ENCODE measurements at places on chromosomes 12 and 14.

- no peak for DNase-seq
These were observed 302.3 kb upstream of the ATXN7L3B start for GRCh38 chr12:74235342-74235741.

- DNase-seq: no peak
These were observed 8.2 kb downstream of the PRKCH start for GRCh38 chr14:61329478-61330051.

DNA sequence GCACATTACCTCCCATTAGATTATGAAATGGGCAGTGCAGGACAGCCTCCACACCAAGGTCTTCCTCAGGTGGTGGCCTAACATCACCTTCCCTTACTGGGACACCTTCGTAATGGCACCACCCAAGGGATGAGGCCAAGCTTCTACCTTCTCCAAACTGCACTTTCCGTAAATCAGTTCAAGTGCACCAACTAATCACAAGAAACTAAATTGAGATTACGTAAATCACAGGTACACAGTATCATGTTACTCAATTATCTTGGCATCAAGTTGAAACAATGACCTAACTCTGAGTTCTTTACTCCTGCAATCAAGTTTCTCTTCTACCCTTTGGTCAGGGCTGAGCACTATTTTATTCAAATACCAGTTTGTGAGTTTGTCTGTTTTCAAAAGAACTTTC is 13.8 kb downstream of the SLC41A2 start:
- no peak for DNase-seq

DNA sequence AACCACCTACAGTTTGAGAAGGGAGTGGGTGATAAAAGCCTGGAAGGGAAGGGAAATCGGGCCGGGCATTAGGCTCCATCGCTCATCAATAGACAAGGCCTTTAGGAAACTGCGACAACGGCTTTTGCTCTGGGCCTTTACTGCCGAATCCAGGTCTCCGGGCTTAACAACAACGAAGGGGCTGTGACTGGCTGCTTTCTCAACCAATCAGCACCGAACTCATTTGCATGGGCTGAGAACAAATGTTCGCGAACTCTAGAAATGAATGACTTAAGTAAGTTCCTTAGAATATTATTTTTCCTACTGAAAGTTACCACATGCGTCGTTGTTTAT is 261 bp upstream of the RNU7-1 start:
- DNase-seq: peak; percentile 94

- DNase-seq: peak; percentile 68
These were observed 89.8 kb downstream of the ACSS3 start for GRCh38 chr12:81167694-81168093.

DNA sequence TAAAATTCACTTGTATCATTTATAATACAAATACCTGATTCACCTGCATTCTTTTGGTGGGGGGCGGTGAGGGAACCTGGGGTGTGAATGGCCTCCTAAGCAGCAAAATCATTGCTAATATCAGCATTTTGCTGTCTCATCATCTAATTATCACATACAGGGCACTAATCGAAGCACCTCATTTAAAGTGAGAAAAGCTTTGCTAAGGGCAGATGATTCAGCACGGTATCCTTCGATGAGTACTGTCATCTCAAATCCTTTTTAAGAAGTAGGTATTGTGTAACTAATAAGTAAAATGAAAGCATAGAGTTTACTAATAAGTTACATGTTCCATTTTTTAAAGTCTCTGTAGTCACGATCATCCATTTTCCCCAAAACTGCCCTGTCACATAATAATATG is 278.1 kb upstream of the SOX5 start:
- DNase-seq: no peak

DNA sequence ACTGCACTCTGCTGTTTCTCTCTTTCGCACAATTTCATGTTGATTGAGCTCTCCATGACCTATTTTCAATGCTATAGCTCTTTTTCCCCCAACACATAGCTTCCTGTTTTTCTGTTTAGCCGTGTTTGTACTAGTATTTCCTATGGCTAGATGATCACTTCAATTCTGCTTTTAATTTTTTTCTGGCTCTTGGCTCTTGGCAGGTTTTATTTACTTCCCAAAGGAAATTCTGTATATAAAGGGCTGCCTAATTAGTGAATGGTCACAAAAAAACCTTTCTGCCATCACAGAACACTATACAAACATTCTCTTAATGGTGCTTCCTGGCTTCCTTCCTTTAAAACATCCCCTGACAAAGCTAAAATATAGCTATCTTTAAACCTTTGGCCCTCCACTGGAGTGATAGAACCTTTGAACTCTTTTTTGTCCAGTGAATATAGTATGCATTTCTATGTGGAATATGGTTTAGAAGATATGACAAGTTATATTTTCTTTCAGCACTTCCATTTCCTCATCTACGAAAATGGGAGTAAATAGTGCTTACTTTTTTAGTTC is 88.2 kb downstream of the RASSF9 start:
- no peak for DNase-seq

- no peak for DNase-seq
These were observed 66.2 kb upstream of the PNMA1 start for GRCh38 chr14:73780391-73780790.

DNA sequence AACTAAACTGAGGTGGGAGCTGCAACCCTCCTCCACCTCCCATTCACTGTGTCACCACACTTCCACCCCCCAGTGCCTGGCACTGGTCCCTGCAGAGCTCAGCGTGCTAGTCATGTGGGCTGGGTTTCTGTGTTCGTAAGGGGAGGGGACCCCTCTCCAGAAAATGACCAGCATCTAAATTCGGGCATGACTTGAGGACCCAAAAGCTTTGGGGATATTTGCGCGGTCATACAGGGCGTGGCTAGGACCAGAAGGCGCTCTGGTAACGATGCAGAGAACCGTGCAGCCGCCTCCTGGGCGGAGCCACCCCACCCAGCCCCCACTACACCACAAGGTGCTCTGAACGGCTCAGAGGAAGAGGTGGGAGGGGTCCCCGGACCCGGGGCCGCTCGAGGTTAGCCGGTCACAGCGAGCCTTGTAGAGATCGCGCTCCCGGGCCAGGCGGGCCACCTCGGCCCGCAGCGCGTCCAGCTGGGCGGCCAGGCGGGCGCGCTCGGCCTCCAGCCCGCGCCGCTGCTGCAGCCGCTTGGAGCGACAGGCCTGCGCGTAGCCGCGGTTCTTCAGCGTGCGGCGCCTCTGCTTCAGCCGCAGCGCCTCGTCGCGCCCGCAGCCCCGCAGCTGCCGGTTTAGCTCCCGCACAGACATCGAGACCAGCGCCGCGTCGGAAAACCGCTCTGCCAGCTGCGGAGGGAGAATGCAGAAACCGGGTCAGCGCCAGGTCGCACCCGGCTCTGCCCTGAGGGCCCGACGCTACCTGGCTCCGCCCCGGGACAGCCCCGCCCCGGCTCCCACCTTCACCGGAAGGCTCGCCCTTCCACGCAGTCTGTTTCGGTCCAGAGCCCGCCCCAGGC is 9.8 kb downstream of the CPNE6 start:
- peak; percentile 20 for DNase-seq

- DNase-seq: no peak
These were observed 8.7 kb downstream of the CLEC7A start for GRCh38 chr12:10121278-10121677.

GRCh38 chr12:68495336-68496070 is 115.2 kb upstream of the RAP1B start:
- peak; percentile 68 for DNase-seq

DNA sequence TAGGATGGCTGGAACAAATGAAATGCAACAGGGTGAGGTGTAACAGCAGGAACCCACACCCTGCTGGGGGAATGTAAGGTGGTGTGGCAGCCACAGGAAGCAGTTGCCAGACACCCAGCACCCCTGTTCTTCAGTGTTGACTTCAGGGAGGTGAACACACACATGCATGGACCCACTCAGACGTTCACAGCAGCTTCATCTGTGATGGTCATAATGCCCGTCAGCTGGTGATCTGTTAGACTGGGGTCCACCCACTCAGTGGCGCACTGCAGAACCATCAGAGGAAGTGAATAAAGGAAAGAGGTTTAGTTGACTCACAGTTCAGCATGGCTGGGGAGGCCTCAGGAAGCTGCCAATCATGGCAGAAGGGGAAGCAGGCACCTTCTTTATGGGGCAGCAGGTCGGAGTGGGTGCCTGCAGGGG is 22.7 kb upstream of the TEX22 start:
- no peak for DNase-seq

- no peak for DNase-seq
These were observed 162.4 kb downstream of the GARIN6 start for GRCh38 chr12:99809909-99810308.

GRCh38 chr14:75479770-75480600 is 42.3 kb upstream of the BATF start:
- no peak for DNase-seq

GRCh38 chr12:109165599-109165998 is 49.2 kb downstream of the ACACB start:
- DNase-seq: no peak

- DNase-seq: peak; percentile 13
These were observed 17.1 kb downstream of the DNAL1 start for GRCh38 chr14:73661872-73662271.

DNA sequence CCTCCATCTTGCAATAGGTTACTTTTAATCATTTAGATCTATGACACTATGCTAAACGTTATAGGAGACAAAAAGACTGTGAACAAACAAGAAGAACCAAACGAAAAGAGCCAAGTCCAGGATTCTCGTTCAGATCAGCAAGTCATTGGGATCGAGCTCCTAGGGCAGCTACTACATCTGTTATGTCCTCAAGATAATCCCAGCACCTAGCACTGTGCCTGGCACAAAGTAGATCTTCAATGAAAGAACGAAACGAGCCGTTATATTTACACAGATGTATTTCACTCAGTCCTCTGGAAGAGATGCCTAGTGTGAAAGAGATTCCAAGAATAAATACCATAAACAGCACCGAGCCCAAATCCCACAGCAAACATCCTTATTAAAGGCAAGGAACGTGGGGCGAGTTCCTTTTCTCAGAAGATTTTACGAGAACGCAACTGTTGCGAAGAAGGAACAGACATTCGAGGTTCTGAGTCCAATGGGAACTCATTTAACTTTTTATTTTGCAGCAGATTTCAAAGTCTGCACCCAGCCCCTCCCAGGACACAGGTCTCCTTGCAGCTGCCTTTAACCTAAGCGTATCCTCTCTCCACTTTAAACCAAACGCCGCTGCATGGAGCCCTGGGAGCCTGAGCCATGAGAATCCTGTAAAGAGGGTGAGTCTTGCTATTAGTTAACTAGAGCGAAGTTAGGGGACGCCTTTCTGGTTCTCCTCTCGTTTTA is 544 bp upstream of the TDP1 start:
- DNase-seq: peak; percentile 6

DNA sequence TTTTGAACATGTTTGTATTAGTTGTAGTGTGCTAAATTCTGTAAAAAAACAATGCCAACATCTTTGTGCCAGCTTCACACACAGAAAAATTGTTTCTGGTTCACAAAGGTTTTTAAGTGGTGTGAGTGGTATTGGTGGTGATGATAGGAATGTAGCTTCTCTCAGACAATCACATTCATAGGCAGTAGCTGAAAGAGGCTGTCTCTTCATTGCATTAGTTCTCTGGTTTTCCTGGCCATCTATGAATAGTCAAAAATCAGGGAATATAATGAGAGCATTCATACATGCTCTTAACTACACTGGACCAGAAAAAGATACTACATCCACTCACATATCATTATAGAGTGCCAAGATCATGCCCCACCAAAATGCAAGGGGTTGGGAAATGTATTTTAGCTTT is 433.5 kb downstream of the FLRT2 start:
- DNase-seq: no peak

- DNase-seq: no peak
These were observed 1.9 kb downstream of the CARMIL3 start for GRCh38 chr14:24053548-24054323.

- DNase-seq: no peak
These were observed 4.7 kb downstream of the ZDHHC17 start for GRCh38 chr12:76768576-76768975.

DNA sequence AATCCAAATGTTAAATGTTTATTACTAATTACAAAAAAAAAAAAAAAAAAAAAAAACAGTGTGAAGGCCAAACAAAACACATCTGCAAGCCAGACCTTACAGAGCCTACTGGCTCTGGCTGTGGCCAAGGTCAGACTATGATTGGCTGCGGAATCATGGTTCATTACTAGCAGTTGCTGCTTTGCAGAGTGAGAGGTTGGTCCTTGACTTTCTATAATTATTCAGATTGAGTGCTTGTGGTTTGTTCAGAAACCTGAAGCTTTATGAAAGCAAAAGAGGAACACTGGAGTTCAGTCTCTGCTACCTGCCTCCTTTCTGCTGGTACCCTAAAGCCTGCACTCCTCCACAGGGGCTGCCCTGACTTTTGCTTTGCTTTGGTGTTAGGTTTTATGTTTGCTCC is 550.9 kb downstream of the BCL11B start:
- DNase-seq: no peak

GRCh38 chr14:50139192-50139591 is 22.8 kb upstream of the VCPKMT start:
- DNase-seq: peak; percentile 86

DNA sequence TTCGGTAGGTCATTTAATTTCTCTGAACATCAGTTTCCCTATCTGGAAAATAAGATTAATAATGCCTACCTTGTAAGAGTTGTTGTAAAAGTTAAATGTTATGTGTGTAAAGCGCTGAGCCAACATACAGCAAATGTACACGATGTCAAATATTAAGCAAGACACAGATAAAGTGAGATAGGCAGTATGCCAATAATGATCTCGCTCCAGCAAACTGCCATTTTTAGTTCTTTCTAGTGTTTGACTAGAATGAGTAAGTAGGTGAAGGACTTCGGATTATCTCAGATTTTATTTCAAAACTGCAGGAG is 840 bp downstream of the DHRS7 start:
- DNase-seq: no peak

GRCh38 chr14:31411218-31411727 is 9.1 kb downstream of the HEATR5A start:
- peak; percentile 28 for DNase-seq

DNA sequence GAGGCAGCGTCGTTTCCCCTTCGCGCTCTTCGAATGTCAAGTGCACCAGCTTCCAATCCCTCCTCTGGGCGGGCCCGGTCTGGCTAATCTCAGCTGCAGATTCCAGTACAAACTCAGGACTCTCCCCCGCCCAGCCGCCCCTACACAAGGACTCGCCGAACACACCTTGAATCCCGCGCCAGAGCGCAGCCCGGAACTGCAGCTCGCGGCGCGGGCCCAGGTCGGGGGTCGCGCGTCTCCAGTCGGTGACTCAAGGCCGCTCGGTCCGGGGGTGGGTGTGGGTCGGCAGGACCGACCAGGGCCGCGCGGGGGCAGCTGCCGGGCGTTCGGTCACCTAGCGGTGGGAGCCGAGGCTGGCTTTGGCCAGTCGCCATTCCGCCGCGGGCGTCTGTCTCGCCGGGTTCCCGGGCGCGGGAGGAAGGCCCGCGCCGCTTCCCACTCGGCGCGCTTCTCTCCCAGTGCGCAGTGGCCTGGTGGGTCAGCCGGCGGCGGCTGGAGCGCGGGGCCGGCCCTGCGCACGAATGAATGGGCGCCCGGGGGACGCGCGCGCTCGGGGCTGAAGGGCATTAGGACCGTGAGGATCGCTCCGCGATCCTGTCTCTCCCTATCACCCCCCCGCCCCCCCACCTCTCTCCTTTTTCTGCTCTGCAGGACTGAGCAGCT is at the start of gene GALNT16:
GALNT16 (plus strand) TSS at position 632 of the 663 bp plus-strand sequence. CDS start 133 bp downstream, outside the sequence.
- peak; percentile 23 for DNase-seq

- DNase-seq: no peak
These were observed 483.7 kb downstream of the MDGA2 start for GRCh38 chr14:47191700-47192099.
